ENCODE measurements at places on chromosomes 5 and 9.

DNA sequence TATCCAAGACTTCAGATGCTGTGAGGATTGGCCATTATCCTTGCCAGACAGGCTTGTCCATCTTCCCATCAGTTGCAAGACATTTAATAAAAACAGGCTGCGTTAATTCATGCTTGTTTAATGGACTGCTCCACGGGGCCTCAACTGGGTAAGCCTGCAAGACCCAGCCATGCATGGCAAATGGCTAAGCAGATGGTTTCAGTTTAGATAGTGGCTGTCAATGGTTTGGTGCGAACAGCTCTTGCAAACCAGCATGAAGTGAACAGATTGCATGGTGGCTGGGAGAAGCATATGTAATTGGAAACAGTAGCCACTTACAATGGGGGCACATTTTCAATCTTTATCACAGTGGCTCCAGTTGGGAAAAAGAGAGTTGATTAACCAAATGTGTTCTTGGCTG is 628.2 kb upstream of the KLF4 start:
- no peak for DNase-seq

DNA sequence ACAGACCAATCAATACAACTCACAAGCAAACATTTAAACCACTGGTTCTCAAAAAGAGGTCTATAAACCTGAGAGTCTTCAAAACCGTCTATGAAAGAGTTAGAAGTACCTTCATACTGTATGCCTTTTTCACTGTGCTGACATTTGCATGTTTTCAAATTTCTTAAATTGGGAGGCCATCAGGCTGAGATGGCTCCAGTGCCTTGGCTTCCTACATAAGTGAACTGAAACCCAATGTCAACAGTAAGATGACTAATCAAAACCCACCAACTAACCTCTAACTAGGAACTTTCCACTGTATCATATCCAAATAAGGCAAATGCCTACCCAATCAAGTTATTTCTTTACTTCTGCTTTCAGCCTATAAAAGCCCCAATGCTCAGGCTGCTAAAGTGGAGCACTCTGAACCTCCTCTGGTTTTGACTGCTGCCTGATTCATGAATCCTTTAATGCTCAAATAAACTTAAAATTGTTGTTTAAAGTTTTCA is 35.1 kb downstream of the FAM13B start:
- DNase-seq: no peak

- no peak for DNase-seq
Measured at GRCh38 chr9:14597171-14597799, 95.9 kb downstream of the ZDHHC21 start.

DNA sequence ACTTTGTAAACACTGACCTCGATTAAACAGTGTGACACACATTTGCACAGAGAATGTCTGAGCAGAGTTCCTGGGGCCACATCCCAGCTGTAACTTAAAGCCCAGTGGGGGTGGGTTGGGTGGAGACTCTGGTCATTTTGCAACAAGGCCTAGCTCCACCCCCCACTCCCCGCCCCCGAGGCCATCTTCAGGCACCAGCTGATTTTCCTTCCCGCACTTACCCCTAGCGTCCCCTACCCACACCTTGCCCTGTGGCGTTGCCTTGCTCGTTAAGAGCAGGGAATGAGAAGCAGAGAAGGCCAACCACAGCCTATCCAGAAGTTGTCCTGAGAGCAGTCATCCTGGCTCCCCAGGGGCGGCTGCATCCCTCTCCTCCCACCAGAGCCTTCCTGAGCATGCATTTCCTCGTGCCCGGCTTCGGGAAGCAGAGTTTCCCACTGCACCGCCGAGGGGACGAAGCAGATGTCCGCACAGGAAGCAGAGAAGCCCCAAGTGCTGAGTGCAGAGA is 101.7 kb upstream of the SARDH start:
- DNase-seq: no peak

DNA sequence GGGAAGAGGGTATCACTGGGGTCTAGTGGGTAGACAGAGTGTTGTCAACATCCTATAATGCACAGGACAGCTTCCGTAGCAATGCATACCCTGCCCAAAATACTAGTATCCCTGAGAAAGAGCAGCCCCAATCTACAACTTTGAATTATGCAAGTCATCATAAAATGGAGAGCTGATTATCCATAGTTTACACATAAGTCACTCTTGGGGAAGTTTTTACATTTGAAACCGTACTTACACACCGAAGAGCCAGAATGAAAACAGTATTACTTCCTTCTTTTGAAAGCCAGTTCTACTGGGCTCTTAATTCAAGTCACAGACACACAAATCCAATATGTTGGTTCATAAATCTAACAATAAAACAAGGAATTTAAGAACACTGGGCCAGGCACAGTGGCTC is 21.6 kb downstream of the RNF145 start:
- DNase-seq: no peak

DNA sequence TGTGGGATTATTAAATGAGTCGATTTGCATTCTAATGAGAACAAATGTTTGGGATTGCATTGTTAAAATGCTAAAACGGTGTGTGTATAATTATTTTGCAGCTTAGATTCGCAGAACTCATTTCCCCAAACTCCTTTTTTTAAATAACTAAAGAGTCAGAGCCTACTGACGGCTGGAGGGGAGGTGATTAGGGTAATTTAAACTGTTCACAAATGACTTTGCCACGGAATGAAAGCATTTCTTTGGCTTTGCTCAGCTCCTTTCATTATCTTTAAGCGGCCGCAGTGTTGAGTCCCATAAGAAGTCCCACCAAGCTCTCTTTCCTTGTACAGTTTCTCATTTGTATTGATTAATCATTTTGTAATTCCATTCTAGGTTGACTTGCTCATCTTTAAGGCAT is 1632.8 kb downstream of the MAT2B start:
- DNase-seq: no peak

DNA sequence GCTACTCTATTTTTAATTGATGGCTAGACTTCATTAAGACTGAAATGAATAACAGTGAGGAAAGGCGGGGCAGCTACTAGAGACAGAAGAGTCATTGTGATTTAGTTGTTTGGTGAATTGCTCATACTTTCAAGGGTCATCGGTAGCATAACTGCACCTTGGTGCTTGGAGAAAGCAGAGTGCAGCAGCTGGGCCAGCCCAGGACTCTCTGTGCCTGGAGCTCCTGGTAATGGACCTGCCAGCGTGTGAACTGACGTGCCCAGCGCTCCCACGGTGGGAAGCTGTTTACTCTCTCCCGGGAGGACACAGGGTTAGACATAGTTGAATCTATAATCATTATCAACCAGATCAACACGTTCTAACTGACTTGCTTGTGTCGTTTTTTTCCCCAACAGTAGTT is 42.9 kb downstream of the LURAP1L start:
- no peak for DNase-seq

- no peak for DNase-seq
Measured at GRCh38 chr5:2238732-2239131, 356.0 kb upstream of the IRX4 start.

GRCh38 chr5:179154346-179154990 is 94.3 kb downstream of the ZNF354C start:
- DNase-seq: no peak

GRCh38 chr5:175059687-175060211 is 335.4 kb downstream of the MSX2 start:
- no peak for DNase-seq

DNA sequence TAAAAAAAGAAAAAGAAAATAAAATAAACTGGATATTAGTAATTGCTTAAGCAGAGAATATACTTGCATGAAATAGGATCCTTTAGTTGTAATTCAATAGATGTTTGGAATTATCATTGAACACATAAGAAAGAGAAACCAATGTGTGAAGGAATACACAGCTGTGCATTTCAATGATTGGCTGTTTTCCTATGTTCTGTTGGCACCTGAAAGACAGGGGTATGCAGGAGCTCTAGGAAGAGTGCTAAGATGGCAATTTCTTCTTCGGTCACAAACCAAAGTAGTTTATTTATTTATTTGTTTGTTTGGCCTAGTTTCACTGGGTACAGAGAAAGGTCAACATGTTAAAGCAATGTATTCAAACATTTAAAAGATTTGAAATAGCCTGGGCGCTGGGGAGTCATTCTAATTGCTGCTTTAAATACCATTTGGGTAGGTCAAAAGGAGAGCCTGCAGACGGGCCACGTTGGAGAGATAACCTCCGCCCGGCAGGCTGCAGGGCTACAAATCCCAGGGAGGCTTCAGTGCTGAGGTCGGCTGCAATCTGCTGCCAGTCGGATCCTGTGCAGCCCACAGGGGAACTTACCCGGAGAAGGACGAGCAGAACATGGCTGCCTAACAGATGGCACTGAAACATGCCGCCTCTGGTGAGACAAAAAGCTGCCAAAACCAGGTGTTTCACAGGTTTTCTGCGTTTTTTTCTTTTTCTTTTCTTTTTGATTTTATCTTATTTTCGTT is 154.2 kb upstream of the TYRP1 start:
- DNase-seq: no peak

- DNase-seq: no peak
Measured at GRCh38 chr9:113609562-113610318, 146.2 kb downstream of the RGS3 start.

- no peak for DNase-seq
Measured at GRCh38 chr9:131658377-131659129, 81.3 kb downstream of the RAPGEF1 start.

GRCh38 chr9:136521537-136521936 is 24.3 kb downstream of the NOTCH1 start:
- DNase-seq: no peak

DNA sequence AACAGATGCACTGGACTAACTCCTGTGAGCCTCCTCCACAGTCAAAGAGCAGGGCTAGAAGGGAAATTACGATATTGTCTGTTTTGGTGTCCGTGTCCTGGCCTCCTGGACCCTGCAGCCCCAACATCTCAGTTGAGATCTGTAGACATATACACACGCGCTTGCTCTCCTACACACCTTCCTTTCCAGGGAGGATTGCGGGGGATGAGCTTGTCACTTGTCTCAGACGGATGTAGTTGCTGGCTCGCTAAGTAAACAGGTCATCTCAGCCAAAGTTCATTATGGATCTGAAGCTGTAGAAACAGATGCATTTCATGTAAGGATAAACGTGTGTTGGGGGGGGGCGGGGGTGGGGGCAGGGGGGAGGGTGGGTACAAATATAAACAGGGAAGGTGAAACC is 549.3 kb downstream of the CCDC171 start:
- no peak for DNase-seq

DNA sequence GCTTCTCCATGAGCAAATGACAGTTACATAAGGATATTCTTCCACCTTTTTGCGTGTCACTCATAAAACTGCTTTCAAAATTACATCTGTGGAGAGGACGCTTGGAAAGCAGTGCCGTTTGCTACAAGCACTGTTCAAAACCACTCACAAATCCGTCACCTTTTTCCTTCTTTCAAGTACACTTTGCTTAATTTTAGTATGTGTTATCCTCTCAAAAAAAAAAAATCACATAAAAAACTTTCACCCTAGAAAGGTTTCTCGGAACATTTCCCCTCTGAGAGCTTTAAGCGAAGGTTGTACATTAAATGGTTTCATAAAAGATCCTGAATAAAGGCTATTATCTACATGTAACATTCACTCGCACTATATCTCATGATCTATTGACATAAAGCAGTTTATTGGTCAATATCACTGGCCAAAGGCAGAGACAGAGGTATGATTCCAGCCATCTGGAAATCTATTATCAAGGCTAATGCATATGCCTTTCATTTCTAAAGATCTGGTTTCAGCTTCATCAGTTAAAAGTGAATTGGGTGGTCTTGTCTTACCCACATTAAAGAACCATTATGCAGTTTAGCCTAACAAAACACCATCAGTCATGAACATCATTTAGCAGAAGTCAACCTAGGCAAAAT is 163.6 kb downstream of the ENC1 start:
- no peak for DNase-seq

- no peak for DNase-seq
Measured at GRCh38 chr5:173354645-173355044, 26.4 kb upstream of the STC2 start.

GRCh38 chr5:82375488-82376244 is 97.5 kb upstream of the RPS23 start:
- DNase-seq: no peak

DNA sequence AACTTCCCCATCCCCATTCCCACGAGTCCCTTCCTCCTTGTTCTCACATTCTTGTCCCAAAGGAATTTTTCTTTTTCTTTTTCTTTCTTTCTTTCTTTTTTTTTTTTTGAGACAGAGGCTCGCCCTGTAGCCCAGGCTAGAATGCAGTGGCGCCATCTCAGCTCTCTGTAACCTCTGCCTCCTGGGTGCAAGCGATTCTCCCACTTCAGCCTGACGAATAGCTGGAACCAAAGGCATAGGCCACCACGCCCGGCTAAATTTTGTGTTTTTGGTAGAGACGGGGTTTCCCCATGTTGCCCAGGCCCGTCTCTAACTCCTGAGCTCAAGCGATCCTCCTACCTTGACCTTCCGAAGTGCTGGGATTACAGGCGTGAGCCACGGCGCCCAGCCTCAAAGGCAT is 751 bp downstream of the DNAI1 start:
- DNase-seq: no peak

DNA sequence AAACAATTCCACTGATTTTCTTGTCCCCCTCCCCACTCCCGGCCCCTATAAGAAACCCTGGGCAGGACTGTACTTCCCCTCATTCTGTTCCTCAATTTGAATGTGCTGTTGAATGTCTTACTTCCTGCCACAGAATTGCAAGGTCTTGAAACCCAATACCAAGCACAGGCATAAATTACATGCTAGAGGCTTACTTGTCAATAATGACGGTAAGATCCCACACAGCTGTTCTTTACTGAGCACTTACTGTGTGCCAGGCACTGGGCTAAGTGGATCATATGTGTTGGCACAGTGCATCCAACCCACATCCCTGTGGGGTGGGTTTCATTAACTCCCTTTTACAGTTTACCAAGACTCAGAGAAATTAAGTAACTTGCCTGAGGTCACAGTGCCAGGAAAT is 63.4 kb downstream of the MVB12B start:
- DNase-seq: no peak

DNA sequence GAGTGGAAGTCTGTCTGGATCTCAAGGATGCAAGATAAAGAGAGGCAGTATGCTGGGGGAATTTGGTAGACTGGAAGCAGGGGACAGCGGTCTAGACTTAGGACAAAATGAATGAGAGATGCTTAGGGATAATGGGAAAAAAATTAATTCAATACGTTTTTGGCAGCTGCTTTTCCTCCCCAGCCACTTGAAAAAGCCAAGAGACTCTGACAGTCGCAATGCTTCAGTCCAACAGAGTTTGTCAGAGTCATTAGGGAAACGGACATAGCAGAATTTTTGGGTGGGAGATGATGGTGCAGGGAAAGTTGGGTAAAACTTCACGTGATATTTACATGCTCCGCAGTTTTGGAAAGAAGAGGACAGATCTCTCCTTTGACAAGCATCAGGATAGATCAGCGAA is 129.7 kb downstream of the GOLPH3 start:
- DNase-seq: no peak

GRCh38 chr5:55994495-55994997 is at the start of gene IL6ST:
TSS of gene IL6ST (minus strand) at chr5:55994963. CDS start at chr5:55976278, 18,685 bp downstream.
- peak; percentile 35 for DNase-seq

GRCh38 chr5:99369797-99370593 is 441.2 kb upstream of the CHD1 start:
- DNase-seq: no peak

- no peak for DNase-seq
Measured at GRCh38 chr5:103272377-103272776, 13.8 kb downstream of the MACIR start.
